ENCODE measurements at places on chromosomes 1 and 21.

DNA sequence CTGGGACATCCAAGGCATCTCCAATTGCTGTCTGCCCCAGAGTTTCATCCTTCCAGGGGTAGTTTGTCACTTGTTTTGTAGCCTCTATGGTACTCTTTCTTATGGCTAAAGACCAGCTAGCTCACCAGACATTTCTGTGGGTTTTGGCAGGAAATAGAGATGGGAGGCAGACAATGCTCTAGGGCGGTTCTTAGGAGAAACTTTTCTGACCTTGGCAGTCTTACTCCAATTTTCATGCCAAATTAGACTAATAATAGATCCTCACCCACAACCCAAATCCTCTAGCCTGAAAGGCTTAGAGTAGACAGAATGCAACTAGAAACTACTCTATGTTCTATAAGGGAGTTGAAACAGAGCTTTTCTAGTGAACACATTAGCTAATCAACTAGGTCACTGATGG is 69.8 kb downstream of the LRIG2 start:
- DNase-seq, result no peak

GRCh38 chr1:180489313-180489712 is 13.1 kb downstream of the ACBD6 start:
- no peak for DNase-seq

DNA sequence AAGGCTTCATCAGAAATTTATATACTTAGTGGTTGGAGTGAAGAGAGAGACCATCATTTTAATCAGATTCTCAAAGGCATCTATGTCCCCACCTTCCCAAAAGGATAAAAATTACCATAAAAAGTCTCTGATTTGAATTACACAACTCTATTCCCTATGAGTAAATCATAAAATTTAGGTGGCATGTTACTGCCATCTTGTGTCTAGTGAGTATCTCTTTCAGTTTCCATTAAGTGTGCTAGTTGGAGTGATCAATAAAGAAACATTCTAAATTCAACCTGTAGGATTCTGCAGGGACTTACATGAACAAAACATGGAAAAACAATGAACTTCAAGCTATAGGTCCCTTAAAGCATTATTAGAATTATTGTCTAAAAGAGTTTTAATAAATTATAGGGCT is 655.4 kb downstream of the LTN1 start:
- DNase-seq, result no peak

- DNase-seq, result no peak
These were observed 98.2 kb downstream of the ZC3H11B start for GRCh38 chr1:219514728-219515127.

GRCh38 chr1:52914463-52914862 is 7.1 kb downstream of the ECHDC2 start:
- no peak for DNase-seq

DNA sequence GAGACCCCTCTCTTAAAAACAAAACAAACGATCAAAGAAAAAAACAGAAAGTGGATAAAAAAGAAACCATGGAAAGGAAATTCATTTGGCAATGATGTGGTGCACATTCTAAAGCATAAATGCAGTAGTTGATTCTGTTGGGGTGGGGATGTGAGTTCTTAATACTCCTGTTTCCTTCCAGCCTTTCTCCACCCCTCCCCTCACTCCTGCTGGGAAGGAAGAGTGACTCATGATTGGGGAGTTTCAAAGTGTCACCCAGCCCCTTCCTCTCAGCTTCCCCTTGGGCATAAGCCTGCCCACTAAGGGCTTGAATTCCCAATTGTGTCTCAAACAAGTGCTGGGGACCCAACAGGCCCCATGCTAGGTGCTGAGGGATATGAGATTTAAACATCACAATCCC is 6.7 kb upstream of the PINK1 start:
- no peak for DNase-seq

DNA sequence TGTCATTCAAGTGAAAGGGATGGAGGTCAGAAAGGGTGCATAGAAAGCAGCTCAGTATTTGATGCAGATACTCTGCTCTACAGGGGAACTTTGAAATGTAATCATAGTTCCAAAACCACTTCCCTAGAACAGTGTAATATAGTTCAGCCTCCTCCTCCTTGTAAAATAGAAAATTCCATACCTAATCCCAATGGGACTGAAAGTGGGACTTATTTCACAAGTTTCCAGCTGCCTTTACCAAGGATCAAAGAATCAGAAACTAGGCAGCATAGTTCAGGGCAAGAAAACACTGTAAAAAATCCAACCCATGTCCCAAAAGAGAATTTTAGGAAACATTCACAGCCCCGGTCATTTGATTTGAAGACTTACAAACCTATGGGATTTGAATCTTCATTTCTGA is 8.1 kb upstream of the TMCO2 start:
- DNase-seq, result no peak

All from uterus (tissue), 4 donors.